AG09309 (cell line): ENCODE measurements at places on chromosomes 11 and 22.
A peak's percentile ranks its signal among the peaks of the same experiment; 100 is the strongest.

DNA sequence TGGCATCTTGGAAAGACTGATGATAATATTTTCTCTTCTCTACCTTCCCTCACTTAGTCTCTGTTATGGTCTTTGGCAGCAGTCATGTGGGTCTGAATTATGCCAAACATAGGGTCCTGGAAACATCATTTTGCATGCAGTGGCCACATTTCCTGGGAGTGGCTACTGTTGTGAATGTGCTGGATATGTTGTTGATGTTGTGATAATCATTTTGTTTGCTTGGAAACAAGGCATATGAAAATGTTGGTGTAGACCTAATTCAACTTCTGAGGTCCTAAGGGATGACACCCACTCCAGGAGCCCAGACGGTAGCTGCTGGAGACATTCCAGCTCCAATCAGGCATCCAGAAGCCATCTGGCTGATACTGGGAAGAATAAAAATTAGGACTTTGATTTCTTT is 109.7 kb downstream of the DCDC1 start:
- DNase-seq: no peak

DNA sequence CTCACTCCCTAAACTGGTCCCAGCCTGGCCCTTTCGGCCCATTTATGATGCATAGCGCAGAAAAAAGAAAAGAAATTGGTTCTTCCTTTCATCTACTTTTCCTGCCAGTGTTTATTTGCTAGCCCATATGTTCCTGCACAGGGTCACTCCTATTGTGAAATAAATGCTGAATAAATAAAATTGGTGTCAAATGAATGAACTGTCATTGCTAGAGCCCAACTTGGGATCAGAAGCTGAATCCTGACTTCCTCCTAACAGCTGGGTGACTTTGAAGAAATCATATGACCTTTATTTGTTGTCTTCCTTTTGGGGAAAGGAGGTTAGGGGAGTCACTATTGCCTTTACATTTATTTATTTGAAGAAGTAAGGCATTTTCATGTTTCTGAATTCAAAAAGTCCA is 92.0 kb downstream of the PRR5L start:
- DNase-seq: no peak

DNA sequence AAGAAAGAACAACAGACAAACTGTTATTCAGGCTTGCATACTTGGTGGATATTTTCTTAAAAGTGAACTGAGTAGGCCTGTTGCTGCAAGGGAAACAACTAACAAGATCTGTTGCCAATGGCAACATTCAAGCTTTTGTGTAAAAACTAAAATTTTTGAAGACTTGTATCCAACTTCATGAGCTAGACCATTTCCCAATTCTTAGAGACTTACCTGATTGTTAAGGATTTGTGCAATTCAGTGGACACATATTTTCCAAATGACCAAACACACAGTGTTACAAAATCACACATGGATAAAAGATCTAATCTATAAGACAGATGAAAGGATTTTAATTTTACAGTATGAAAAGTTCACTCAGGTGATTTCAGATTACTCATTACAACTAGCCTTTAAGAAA is 564.1 kb downstream of the CNTN5 start:
- no peak for DNase-seq

DNA sequence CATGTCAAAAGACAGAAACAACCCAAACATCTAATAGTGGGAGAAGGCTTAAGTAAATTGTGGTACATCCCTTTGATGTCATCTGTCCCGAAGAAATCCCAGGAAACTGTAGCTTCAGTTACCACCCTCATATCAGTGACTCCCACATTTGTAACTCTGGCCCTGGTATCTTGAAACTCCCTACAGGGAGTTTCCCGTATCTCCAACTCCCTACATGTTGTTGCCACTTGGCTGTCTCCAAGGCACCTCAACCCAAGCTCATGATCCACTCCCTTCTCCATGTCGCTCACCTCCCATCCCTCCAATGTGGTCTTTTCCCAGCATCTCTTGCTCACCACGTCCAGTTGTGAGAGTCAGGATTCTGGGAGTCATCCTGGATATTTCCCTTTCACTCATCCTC is 68.1 kb downstream of the CACNG2 start:
- DNase-seq: no peak

GRCh38 chr11:99080154-99080553 is 59.4 kb downstream of the CNTN5 start:
- DNase-seq: no peak

DNA sequence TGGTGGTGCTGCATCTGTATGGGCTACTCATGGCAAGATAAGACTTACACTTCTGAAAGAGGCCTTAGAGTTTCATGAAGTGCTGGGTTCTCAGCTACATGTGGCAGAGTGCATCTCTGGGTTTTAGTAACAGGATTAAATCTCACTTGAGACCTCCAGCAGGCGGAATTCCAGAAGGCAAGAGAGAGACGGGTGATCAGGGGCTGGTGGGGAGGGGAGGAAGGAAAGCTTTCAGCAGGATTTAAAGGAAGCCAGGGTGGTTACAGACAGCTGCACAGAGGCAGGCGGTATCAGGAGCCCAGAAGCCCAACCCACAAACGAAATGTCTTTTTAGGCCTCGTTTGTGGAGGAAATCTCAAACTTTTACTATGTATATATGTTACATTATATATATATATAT is 56.2 kb upstream of the CD82 start:
- no peak for DNase-seq

- DNase-seq: peak; percentile 0
Measured at GRCh38 chr11:34680206-34680605, 59.3 kb downstream of the EHF start.

GRCh38 chr11:3665336-3666022 is 5.7 kb downstream of the CHRNA10 start:
- no peak for DNase-seq

DNA sequence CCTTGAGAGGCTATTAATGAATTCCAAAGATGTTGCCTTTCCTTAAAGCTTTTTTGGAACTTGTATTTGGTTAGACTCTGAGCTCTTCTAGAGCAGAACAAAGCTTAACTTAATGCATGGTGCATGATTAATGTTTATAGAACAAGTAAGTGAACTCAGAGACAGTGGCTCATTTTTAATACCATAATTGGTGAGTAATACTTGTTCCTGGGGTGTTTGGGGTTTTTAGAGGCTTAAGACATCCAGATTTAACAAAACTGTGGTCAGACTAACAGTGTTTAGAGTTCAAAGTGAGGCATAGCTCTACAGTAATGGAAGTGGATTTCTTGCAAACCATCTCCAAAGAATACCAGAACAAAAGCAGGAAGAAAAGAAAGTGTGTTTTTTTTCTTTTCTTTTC is 73.7 kb upstream of the CTSC start:
- DNase-seq: peak; percentile 61

- DNase-seq: no peak
Measured at GRCh38 chr11:84236436-84236835, 950.3 kb upstream of the CCDC90B start.

DNA sequence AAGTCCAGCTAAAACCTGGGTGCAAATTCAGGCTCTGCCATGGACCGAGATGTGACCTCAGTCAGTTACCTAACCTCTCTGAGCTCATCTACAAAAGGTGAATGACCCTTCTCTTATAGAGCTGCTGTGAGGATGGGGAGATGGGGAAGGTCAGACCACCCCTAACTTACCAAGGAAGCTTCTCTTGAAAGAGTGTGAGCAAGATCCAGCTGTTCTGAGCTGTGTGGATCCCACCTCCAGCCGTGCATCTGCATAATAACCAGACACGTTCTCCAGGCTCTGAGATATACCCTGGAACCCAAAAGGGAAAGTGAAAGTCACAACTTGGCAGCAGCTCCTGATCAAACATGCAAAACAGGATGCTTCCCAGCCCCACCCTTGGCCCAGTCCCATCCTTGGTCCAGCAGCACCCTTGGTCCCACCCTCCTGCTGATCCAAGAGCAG is at the start of gene APOL3:
Gene APOL3, minus strand, starts transcription at position 257 of the 444 bp plus-strand sequence. CDS start 11,700 bp downstream, outside the sequence.
- DNase-seq: no peak

DNA sequence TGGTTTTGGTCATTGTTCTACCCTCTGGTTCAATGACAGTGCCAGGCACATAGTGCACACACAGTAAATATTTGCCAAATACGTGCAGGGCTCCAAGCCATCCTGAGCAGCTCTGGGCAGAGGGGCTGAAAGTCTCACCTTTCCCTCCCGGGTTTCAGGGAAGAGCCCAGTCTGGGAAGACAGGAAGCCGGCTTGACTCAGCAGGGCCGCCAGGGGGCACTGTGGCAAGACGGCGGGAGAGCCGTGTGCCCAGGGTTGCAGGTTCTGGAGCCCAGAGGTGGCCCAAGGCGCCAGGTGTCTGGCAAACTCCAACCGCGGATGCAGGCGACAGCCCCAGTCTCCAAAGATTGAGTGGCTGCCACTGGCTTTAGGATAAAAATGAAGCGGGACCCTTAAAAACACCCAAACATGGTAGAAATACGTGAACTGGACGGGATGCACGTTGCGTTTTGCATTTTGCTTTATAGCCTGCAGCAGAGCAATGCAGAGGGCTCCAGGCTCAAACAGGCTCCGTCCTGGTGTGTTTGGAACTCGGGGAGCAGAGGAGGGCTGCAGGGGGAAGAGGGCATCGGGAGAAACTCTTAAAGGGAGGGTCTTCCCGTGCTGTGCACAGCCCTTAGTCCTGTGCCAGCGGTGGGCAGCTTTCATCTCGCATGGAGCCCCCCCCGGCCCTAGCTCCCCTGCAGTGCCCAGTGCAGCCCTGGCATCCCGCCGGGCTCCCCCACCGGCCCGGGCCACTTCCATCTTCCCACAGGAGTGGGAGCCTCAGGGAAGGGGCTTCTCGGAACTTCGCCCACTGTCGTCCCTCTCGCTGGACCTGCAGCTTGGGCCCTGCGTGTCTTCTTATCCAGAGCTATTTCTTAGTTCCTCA is 10.7 kb downstream of the KRTAP5-5 start:
- no peak for DNase-seq

GRCh38 chr22:23789121-23789520 is 2.4 kb downstream of the SMARCB1 start:
- no peak for DNase-seq

DNA sequence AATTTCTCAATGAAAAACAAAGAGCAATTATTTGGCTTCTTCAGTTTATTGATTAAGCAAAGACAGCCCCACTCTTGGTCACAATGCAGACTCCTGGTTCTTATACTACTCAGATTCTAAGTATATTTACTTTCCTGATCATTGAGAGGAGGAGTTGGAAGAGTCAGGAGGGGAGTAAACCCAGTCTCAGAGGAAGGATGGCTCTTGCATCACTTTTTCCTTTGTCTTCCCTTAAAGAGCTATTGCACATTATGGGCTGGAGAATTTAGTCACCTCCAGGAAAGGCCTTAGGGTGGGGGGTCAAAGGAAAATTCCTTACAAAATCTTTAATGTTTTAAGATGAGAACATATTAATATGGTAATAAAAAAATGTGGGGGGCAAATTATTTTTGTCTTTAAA is 8.1 kb downstream of the SLC17A6 start:
- no peak for DNase-seq

DNA sequence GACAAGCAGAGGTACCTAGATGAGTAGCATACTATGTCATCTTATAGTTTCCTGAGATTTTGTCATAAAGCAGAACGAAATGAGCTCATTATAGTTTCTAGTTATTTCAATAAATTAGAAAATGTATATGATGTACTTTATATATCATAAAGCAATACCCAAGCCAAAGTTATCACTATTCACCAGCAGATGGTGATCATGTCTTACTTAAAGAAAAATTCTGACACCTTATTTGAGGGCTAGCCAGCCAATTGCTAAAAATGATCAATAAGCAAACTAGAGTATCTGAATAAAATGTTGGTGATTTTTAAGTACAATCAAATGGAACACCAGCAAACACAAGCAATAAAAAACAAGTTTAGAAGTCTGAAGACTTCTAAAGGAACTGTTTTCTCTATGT is 44.1 kb downstream of the RSF1 start:
- no peak for DNase-seq

GRCh38 chr11:82980292-82980691 is 78.8 kb downstream of the DDIAS start:
- peak; percentile 45 for DNase-seq
